AG09319 (cell line): ENCODE measurements at places on chromosomes 7 and 10.

GRCh38 chr7:90715067-90715466 lies 118.9 kb downstream of the CDK14 start:
- DNase-seq: no peak

- DNase-seq: no peak
These were observed 91.6 kb downstream of the BMPER start for GRCh38 chr7:33996899-33997298.

DNA sequence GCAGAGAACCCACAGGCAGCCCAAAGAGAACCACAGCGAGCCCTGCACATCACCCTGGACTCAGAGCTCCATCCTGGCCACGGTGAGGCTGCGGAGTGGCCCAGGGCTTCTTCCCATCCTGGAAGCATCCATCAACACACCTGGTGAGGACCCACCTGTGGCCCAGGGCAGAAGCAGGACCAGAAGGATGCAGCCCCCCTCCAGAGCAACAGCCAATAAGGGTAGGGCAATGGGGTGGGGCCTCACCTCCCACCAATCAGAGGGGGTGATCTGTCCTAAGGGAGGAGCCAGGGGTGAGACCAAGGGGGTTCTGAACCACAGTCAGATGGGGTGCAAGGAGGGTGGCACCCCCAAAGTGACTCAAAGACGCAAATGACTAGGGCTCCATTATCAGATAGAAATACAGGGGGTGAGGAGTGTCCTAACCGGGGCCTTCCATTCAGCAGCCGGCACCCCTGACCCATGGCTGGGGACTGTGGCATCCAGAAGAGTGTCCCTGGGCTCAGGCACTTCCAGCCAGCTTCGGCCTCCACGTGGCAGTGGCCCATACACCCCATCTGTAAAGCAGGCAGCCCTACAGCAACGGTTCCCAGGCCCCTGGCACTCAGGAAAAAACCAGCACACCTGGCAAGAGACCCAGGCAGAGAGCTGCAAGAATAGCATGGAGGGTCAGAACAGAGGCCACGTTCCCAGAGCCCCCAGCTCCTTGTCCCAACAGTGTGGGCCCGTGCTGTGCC lies 36.9 kb downstream of the STK32C start:
- DNase-seq: no peak

DNA sequence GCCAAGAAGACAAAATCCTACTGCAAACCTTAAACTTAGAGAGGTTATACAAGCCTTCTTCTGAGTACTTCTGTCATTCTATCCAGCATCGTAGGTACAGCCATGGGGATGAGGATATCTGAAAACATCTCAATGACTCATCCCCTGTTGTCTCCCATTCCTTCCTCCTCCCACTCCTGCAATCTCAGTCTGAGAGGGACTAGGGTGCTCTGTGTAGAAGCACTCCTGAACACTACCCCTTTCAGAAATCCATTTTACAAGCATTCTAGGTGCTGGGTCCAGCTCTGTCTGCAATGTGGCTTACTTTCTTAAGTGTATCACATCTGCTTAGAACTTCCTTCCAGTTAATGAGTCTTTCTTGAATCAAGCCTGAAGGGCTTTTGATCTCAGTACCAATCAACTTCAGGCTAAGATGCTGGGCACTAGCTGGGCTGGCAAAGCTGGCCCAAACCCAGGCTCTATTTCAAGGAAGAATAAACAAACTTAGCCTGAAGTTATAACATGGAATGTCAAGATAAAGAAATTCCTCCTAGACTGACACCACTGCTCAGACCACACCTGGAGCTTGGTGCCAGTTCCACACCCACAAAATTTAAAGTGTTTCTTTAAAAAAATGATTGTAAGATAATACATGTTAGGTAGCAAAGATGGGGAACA lies 270.3 kb upstream of the AOAH start:
- DNase-seq: no peak

DNA sequence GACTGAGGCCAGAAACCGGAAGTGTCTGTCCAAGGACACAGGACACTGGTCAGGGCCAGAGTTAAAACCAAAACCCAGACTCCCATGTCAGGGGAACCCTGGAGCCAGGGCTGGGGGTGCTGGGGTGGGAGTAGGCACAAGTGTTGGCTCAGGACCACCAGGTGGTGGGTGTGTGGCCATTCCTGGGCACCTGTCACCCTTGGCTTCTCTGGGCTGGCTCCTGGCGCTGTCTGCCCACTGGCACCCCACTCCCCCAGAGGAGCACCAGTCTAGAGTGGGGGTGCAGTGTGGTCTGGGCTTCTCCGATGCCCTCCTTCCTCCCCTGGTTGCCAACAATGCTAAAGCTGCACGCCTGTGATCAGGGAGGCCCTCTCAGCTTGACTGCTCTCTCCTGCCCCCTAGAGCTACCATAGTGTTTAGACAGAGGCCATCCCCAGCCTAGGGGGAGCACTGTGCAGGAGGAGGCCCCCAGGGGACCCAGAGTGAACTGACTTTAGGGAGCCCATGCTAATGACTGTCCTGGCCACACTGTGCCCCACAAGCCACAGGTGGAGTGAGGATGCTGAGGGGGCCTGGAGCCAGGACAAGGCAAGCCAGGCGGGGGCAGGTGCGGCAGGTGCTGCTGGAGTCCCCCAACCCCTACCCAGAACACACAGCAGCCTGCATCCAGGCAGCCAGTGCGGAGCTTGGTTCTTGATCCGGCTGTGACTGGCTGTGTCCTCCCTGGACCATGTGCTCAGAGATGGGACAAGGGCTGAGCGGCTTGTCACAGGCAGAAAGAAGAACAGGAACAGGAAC lies 11.0 kb downstream of the RASGEF1A start:
- DNase-seq: no peak

GRCh38 chr7:82056282-82056681 lies 286.4 kb upstream of the HGF start:
- DNase-seq: no peak

DNA sequence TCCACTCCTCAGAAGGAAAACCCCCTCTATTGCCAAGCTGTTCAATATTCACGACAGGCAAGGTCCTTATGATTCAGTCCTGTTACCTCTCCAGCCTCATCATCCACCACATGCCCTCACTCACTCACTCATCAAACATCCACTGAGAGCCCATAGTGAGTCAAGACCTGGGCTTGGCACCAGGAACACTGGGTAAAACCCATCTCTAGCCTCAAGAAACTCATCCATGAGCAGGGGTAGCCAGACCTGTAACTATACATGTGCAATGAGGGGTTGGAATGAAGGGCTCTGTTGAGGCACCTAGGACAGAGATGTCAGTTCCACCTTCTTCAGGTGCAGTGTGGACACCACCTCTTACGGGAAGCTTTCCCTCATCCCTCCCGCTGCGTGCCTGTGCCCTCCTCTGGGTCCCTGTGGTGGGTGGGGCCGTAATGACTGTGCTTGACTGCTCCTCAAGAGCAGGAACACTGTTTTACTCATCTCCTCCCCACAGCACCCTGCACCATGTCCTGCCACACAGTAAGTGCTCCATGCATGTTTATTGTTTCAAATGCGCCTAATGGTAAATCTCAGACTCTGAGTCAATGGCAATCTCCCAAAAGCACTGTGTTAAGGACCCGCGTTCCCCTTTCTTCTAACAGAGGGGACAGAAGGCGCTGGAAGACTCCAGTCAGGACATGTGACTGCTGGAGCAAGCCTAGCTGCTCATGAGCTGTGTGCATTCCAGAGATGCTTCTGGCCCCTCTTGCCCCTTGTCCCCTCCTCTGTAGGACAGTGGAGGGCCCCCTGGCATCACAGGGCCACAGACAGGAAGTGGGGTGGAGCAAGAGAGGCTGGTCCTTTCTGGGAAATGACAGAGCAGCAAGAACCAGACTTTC lies 95.4 kb downstream of the HIPK2 start:
- no peak for DNase-seq
